ENCODE measurements at places on chromosomes 13 and 19.
A peak's percentile ranks its signal among the peaks of the same experiment; 100 is the strongest.

DNA sequence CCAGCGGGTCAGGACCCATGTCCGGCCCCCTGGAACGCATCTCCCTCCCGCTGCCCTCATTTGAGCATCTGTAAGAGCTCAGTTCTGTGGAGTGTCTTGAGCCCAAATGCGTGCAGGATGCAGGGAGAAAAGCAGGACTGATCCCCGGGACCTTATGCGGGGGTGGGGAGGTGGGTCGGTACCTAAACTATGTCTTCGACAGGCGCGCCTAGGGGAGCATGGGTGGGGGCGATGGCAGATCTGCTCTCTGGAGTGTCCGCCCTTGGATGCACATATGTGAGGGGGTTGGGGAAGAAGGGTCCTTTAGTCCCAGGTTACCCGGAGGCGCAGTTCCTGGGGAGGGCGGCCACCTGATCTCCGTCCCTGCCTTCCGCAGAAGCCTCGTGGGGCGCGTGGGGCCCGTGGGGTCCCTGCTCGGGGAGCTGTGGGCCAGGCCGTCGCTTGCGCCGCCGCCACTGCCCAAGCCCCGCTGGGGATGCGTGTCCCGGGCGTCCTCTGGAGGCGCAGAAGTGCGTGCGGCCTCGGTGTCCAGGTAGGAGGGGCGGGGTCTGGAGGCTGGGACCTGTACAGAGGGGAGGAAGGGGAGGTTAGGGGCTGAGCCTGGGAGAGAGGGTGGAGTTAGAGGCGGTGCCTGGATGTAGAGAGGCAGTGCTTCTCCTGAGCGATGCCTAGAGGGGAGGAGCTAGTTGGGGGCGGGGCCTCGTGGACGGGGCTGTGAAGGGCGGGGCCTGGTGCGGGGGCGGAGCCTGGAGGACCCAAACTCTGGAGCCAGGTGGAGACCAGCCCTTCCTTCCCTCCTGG, 2.9 kb downstream of the CILP2 start:
- peak; percentile 26 for DNase-seq

GRCh38 chr19:19105365-19106055, 32.8 kb downstream of the TMEM161A start:
- peak; percentile 37 for DNase-seq

- DNase-seq = no peak
Measured at GRCh38 chr19:10805065-10805757, 30.8 kb downstream of the TMED1 start.

GRCh38 chr13:46354156-46355087, 32.6 kb downstream of the RUBCNL start:
- peak; percentile 98 for DNase-seq

DNA sequence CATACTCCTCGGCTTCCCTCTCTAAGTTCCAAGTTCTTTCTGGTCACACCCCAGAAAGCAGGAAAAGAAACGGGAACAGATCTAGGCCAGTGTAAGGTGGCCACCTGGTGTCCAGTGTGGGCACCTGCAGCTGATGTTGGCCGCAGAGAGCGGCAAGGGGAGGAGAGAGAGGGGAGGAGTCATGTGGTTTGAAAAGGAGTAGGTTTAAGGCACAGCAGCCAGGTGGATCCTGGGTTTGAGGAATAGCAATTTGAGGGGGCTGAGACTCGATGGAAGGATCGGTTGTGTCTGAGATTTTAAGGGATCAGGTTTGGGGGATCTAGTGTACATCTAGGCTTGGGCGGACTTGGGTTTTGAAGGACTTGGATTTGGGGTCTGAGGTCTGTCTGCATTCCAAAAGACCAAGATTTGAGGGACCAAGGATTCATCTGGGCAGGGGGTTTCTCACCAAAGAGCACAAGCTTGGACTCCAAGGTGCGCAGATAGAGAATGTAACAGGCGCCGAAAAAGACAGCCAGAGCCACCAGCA, 1.2 kb downstream of the RABAC1 start:
- peak; percentile 87 for DNase-seq

DNA sequence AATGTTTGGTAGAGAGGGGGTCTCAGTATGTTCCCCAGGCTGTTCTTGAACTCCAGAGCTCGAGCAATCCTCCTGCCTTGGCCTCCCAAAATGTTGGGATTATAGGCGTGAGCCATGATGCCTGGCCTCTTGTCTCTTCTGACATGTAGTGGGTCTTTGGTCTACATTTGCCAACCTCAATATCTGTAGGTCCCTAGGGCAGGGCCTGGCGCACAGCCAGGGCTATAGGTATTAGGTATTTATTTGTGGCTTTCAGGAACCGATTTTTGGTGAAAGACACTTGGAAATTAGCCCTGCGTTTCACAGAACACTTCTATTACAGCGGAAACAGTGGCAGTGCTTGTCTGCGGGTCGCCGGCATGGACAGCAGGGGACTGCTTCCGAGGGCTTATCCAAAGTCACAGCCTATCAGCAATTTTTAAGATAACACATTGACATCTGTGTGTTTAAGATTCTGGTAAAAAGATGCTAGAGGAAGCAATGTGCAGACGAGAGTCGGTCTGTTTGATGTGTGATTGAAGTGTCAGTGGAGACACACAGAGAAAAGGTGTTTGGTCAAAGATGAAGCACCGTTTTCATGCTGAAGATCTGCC, 14.5 kb downstream of the ZNF536 start:
- no peak for DNase-seq

GRCh38 chr19:3457528-3458228, 22.6 kb downstream of the SMIM24 start:
- DNase-seq = no peak

- DNase-seq = peak; percentile 60
Measured at GRCh38 chr13:41942462-41943094, 18.3 kb downstream of the VWA8 start.

- DNase-seq = peak; percentile 22
Measured at GRCh38 chr19:37778613-37779126, 716 bp downstream of the ZNF573 start.

- DNase-seq = peak; percentile 76
Measured at GRCh38 chr13:61727767-61728166, 312.1 kb upstream of the PCDH20 start.

DNA sequence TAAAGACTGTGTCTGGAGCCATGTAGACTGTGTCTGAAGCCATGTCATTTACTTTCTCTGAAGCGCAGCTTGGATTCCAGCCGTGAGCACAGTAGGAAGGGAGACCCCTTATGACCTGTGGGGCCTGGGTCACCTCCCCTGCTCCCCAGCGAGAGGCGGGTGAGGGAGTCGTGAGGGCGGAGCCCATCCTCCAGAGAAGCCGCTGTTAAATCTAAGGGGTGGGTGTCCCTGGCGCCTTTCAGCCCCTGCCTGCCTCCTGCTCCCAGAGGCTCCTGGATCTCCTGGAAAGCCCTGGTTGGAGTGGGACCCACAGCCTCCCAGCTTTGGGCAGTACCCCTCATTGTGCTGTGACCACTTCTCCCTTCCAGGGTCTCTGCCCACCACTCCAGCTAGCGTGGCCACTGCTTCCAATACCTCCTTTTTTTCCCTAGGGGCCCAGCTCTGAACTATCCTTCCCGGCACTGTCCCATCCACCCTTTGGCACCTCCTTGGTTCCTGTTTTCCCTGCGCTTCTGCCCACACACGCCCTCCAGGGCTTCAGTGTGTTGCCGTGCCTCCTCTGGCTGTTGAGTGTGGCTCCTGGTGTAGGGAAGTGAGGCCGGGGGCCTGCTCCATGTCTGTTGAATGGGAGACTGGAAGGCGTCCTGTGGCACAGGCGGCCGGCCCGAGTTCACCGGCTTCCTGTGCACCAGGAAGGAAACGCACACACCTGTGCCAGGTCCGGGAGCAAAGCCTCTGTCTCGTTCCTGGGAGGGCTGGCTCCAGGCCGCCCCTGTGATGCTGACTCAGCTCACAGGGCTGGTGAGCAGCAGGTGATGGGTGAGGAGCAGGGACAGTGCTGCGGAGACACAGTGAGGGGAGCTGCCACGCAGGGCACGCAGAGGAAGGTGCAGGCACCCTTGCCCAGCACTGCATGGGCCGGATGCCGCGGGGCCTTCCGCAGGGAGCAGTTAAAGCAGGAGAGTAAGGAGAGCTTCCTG, 29.4 kb downstream of the ATP4B start:
- DNase-seq = no peak

GRCh38 chr19:47790398-47790814, 11.9 kb downstream of the SELENOW start:
- DNase-seq = peak; percentile 39

DNA sequence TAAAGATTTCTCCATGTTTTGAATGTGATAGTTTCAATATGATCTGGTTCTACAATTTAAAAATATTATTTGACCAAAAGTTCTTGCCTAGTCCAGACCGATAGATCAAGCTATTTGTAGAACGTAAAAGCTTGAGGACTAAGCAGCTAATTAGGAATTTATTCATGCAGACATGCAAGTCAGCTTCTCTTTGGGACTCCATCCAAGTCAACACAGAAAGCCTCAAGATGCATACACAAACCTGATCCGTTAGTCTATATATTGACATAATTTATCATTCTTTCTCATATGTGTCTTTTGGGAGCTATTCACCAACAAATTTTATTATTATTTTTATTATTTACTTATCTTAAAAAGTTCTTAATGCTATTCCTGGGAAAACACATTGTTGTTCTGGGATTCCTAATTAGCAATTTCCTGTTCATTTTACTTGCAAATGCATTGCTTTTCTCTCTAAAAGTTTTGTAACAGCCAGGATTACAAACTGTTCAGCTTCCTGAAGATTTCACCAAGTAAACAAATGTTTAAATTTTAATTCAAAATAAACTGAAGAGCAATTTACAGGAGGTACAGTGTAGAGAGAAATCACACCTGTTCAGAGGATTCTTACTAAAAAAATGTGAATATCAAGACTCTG, 375.3 kb downstream of the GPC5 start:
- no peak for DNase-seq

GRCh38 chr19:44723299-44723951, 24.5 kb downstream of the CEACAM16 start:
- no peak for DNase-seq

DNA sequence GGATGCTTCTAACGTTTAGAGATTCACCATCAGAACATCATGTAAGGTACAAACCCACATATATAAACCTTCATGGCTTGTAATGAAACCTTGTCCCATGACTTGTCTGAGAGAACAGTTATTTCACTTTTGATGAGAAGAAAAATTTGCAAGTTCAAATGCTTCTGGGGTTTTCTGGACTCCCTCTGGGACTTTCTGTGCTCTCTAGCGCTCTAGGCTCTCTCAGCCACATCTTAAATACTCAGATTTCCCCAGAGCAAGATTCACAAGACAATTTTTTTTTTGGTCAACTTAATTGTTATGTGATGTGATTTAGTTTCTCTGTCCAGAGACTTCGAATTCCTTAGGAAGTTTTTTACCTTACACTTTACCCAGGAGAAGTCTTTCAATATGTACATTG, 282.8 kb upstream of the EDNRB start:
- DNase-seq = no peak

- peak; percentile 4 for DNase-seq
Measured at GRCh38 chr13:80871481-80871880, 530.6 kb upstream of the SPRY2 start.

GRCh38 chr13:97000295-97000925, 6.1 kb upstream of the OXGR1 start:
- no peak for DNase-seq

DNA sequence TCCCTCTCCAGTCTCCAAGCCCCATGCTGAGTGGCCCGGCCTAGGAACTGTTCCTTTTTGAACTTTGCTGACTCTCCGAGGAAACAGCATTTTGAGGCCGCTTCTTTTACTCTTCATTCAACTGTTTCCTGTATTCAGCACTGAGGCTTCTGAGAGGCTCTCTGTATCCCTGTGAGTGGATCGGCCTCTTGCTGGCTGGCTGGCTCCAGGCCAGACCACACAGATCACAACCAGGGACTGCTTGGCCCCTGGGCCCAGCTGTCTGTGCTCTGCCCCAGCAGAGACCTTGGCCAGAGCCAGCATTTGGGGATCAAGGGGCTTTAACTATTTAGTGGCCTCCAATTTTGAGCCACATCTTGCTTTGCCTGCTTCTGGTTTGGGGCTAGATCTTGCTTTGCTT, 75.6 kb upstream of the KL start:
- peak; percentile 47 for DNase-seq

DNA sequence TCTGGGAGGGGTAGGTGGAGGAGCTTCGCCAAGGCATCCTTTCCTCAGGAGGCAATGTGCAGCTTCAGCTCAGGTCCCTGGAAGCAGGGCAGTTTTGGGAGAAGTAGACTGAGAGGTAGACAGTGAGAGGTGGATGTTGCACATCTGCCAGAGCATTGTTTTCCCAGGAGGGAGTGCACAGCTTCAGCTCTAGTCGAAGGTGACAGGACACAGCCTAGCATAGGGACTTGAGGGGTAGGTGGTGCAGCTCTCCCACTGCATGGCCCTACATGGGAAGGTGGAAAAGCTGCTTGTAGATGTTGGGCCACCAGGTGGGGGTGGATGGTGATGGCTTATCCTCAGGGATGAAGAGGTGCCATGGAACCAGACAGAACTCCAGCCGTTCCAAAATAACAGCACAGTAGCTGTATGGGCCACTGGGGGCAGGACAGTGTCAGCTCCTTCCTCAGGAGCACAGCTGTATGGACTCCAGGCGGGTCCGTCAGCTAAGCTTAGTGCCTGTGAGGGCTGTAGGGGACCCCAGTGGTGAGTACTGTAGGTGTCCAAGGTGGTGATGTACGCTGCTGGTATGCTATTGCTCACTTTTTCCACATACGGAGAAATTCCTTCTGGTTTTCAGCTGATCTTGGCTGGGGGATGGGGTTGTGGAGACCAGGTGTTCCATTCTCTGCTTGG, 17.4 kb upstream of the ZNF543 start:
- DNase-seq = no peak

- peak; percentile 21 for DNase-seq
Measured at GRCh38 chr13:19836472-19836871, 27.0 kb downstream of the ZMYM5 start.

- peak; percentile 98 for DNase-seq
Measured at GRCh38 chr13:99655351-99656091, 154.2 kb downstream of the TM9SF2 start.

GRCh38 chr13:29749401-29750182, 100.8 kb downstream of the UBL3 start:
- no peak for DNase-seq

DNA sequence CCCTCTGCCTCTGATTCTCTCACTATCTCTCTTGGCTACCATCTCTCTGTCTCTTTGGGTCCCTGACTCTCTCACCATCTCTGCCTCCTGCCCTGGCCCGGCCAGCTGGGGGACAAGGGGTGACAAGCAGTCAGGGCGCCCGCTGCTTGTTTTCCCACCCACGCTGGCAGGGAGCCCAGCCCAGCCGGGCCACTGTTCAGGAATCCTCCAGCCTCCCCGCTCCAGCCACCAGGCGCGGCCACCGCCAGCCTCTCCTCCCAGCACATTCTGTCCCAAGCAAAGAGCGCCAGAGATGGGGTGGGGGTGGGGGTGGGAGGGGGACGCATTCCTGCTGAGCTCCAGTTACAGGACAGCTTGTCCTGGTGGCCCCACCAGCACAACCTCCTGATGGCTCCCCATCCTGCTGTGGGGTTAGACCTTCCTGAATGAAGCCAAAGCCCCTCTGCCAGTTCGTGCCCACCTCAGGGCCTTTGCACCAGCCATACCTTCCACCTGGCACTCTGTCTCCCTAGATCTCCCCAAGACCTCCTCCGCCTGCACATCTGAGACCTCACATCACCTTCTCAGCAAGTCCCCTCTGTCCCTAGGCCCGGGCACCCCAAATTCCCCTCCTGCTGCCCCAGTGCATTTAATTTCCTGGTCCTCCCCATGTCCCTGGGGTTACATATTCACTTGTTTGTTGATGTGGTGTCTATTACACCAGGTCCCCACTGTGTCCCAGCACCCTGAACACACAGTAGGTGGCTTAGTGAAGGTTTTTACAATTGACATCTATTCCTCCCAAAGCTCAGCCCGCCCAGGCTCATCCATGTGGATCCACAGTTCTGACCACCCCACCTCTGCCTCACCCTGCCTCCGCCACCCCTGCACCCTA, 12.5 kb downstream of the ARRDC2 start:
- peak; percentile 36 for DNase-seq

- no peak for DNase-seq
Measured at GRCh38 chr13:99426426-99426825, 74.8 kb upstream of the TM9SF2 start.

Measured in renal cortical epithelial cell (primary cell).